Natural killer cell (primary cell): ENCODE measurements at places on chromosomes 7 and 10. TPM values are rescaled to one million over a fixed set of nuclear protein-coding genes. Genes with fewer than 3 reads are reported as not detected.

DNA sequence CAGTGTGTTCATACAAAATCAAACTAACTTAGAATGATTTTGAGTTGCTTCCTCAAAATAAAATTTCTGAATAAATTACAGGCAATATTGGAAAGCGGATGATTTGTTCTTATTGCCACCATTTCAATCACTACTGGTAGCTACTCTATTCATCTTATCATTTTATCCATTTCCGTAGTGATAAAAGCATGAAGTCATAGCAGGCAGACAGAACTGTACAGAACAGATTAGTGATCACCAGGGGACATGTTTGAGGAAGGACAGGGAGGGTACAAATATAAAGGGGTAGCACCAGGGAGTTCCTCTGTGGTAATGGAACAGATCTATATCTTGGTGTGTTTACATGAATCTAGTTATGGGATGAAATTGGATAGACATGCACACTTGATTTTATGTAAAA is 138.5 kb downstream of the WNT2 start:
- DNase-seq, result no peak

- no peak for DNase-seq
These were observed 229.7 kb upstream of the KCND2 start for GRCh38 chr7:120043250-120043649.

GRCh38 chr7:159147246-159147645 is 2.6 kb upstream of the VIPR2 start:
- DNase-seq, result no peak

- no peak for DNase-seq
These were observed 104.3 kb downstream of the CREB5 start for GRCh38 chr7:28516390-28517172.

Gene MYPN
- total RNA-seq, result not detected

Gene WNT8B
- not detected for total RNA-seq
